GM23248 (cell line): ENCODE measurements at places on chromosomes 11 and 22. TPM values are rescaled to one million over a fixed set of nuclear protein-coding genes. Genes with fewer than 3 reads are reported as not detected.

The EMID1 gene
- total RNA-seq = not detected in 2 replicates

The FADS3 gene
- 203 and 272 TPM in 2 replicates for total RNA-seq

The B4GALNT4 gene
- total RNA-seq = 16.5 and 24.7 TPM in 2 replicates

The GGTLC2 gene
- total RNA-seq = not detected in 2 replicates

The MRGPRX4 gene
- not detected in 2 replicates for total RNA-seq

The SLC6A5 gene
- total RNA-seq = not detected in 2 replicates

The MGAT3 gene
- total RNA-seq = not detected in 2 replicates
